Foreskin keratinocyte (primary cell): ENCODE measurements at places on chromosomes 5 and 9.

- DNase-seq = no peak
Observed at GRCh38 chr5:109614301-109614700, 75.4 kb upstream of the MAN2A1 start.

- DNase-seq = no peak
Observed at GRCh38 chr9:136654820-136655535, 7.7 kb upstream of the EGFL7 start.

DNA sequence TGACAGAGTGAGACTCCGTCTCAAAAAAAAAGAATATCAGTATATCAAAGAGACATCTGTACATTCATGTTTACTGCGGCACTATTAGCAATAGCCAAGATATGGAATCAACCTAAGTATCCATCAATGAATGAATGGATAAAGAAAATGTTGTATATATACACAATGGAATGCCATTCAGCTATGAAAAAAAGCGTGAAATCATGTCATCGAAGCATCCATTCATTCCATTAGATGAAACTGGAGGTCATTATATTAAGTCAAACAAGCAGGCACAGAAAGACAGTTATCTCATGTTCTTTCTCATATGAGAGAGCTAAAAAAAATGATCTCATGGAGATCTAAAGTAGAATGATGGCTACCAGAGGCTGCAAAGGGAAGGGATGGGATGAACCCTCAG, 180.9 kb upstream of the TLX3 start:
- no peak for DNase-seq

GRCh38 chr5:180199390-180199789, 9.6 kb downstream of the RASGEF1C start:
- no peak for DNase-seq

GRCh38 chr5:135598691-135599395, 20.1 kb upstream of the CXCL14 start:
- DNase-seq = no peak

DNA sequence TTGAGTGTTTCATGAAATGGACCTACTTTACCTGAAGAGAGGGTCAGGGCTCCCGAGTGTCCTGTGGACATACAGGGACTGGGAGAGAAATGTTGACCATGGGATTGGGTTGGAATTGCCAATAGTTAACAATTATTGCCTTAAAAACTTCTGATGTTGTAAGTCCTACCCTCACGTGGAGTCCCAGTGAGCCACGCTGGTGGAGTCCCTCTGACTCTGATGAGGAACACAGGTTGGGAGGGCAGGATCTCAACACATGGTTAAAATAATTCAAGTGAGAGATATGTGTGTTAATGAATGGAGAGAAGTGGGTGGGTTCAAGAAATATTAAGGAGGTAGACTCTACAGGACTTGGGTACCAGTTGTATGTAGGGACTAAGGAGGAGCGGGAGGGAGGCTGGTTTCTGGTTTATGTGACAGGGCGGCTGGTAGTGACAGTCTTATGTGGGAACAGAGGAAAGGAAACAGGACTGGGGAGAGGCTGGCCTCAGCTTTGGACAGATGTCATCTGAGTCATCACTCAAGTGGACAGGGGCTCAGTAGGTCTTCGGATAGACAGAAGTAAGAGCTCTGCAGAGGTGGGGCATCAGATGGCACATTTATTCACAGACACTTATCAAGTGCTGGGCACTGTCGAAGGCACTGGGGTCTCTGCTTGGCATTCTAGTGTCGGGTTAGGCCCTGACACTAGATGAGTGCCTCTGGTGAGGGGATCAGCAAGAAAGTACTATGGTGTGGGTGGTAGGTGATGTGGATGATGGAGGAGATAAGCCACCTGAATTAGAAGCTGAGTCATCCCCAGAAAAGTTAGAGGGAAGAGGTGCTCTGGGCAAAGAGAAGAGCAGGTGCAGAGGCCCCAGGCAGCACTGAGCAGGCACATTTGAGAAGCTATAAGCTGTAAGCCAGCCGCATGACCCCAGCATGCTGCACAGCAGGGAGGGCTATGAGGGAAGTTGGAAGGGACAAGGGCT, 27.2 kb downstream of the MAML1 start:
- no peak for DNase-seq

DNA sequence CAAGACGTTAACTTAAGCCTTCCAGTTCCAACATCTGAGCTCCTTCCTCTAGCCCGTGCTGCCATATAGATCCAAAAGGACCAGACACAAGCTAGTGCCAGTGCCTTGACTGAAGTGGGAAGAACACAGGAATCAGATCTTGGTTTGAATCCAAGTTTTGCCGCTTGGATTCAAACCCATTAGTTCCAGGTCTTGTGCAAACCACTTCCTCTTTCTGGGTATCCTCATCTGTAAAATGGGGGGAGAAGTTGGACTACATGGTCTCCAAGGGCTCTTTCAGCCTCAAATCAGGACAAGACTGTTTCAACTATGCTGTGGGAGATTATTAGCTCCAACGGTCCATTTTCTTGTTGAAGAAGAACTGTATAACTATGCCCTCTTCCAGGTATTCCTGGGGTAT, 32.6 kb downstream of the TTLL11 start:
- no peak for DNase-seq

GRCh38 chr5:78787783-78788182, 139.2 kb upstream of the LHFPL2 start:
- no peak for DNase-seq

GRCh38 chr5:83523929-83524328, 52.4 kb downstream of the VCAN start:
- DNase-seq = no peak

GRCh38 chr5:69212022-69212421, 22.6 kb downstream of the CENPH start:
- DNase-seq = no peak

DNA sequence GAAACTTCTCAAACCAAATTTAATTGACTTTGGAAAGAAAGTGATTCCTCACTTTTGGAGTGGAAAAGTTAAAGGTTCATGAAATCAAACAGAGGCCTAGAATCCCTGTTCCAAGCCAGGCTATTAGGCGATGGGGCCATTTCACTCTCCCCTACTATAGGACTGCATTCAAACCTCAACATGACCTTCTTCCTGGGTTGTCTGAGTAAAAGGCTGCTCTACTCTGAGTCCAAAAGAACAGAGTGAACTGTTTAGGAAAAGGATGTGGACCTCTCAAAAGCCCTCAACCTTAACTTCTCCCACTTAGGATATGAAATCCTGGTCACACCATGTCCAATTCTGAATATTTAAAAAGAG, 15.8 kb downstream of the C5orf52 start:
- no peak for DNase-seq
